ENCODE measurements at places on chromosomes 3 and 15.

DNA sequence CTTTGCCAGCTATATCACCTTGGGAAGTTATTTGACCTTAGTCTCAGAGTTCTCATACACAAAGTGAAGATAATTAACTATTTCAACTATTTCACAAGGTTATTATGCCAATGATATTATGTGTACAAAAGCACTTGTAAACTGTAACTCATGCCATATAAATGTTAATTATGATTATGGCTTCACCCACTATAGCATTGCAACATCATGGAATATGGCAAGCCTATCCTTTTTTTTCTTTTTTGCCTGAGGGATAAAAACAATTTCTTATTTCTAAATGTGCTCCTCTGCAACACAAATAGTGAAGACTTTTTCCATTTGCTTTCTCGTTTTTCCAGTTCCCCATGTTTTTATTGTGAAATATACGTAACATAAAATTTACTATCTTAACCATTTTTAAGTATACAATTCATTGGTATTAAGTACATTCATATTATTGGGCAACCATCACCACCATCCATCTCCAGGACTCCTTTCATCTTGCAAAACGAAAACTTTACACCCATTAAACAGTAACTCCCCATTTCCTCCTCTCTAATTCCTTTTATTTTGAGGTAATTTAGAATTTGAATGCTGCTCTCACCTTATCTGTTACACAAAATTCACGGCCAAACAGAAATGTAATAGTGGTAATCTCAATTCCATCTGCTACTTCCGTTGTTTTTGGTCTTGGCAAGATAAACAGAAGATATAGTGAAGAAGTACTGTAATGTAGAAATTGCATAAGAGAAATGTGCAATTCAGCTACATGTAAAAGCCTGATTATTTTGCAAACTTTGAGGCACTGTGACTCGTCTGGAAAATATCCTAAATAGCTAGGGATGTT lies 46.3 kb downstream of the NANOGP8 start:
- no peak for DNase-seq

DNA sequence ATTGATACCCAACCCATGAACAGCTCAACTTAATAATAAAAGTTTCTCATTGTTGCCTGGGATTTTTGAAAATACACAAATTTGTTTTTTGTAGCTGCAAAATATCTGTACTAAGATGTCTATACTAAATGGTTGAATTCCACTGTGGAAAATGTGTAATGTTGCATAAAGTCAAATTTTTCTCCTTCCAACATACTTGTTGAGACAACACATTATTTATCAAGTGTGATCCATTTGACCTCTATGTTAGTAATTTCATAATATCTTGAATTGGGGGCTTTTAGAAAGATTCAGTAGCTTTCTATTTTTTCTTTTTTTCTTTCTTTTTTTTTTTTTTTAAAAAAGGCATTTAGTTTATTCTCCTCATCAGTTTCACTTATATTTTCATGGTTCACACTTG lies 88.0 kb downstream of the KCNMB2 start:
- no peak for DNase-seq

- no peak for DNase-seq
These were observed 15.4 kb downstream of the HHLA2 start for GRCh38 chr3:108311797-108312196.

DNA sequence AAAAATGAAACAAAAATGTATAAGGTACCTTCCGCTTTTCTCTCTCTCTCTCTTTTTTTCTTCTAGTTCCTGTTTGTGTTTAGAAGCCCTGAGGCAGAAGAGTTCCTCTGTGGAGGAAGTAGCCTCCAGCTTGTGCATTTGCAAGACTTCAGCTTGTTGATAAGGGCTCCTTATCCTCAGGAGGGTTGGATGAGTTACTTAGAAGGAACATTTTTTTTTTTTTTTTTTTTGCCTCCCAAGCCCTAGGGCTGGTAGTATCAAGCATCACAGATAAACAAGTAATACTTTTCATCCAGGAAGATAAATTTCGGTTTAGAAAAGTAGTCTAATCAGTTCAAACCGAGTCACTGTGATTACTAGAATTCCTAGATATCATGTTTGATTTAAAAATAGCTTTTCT lies 91.0 kb upstream of the CBLB start:
- no peak for DNase-seq

DNA sequence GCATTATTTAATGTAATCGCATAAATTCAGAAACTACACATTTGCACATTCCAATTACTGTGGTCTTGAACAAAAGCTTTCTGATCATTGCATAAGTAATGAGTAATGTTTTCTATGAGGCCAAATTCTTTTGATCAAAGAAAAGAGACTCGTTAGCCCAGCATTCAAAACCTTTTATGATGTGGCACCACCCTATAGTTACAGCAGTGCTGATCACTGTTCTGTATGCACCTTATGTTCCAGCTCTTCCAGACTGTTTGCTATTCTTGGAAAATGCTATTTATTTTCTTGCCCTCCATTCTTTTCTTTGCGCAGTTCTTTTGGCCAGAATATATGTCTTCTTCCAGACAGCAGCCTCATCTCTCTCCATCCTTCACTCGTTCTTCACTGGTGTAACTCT lies 42.3 kb downstream of the MAP3K13 start:
- no peak for DNase-seq

DNA sequence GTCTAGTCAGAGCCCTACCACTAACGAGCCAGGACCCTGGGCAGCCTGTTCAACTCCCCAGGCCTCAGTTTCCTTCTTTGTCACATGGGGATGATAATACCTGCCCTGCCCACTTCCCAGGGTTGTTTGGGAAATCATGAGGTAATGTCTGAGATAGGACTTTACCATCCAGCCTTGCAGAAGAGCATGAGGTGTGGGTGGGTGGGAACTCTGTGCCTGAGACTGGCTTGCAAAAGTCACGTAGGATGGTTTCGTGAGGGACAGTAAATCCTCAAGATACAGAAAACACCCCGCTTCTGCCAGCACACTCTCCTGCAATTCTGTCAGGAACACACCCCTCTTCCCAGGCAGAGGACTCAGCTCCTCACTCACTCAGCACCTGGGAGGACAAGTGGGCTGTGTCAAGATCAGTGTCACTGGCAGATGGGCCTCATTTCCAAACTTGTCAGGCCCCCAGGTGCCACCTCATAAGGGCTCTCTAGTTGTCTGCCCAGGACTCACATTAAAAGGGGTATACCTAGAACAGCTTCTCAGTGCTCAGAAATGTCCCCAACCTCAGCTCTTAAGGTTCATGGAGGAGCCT lies 58.4 kb downstream of the DAPK2 start:
- no peak for DNase-seq

- DNase-seq, result no peak
These were observed at the start of gene GRM7 for GRCh38 chr3:6860954-6861624. Gene GRM7 (plus strand): TSS chr3:6861115.

DNA sequence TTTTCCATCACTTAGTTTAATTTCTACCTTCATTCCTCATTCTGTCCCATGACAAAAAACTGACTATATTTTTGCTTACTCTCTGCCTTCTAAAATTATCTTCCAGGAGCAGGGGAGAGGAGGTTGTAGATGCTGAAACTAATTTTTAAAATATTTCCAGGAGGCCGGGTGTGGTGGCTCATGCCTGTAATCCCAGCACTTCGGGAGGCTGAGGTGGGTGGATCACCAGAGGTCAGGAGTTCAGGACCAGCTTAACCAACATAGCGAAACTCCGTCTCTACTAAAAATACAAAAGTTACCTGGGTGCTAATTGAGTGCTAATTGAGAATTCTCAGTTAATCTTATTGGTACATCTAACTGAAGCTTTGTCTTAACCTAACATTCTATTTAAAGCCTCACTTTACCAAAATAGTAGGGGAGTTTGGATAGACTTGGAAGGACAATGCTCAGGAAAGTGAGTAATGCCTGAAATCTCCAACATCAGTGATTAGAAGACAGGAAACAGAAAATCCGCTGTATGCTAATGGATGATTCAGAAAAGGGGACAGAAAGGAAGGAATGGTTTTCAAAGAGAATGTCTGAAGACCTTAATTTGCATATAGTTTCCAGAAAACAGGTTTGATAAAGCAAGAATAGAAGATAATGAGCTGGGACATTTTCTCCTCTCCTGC lies 336.1 kb downstream of the GBE1 start:
- DNase-seq, result no peak

DNA sequence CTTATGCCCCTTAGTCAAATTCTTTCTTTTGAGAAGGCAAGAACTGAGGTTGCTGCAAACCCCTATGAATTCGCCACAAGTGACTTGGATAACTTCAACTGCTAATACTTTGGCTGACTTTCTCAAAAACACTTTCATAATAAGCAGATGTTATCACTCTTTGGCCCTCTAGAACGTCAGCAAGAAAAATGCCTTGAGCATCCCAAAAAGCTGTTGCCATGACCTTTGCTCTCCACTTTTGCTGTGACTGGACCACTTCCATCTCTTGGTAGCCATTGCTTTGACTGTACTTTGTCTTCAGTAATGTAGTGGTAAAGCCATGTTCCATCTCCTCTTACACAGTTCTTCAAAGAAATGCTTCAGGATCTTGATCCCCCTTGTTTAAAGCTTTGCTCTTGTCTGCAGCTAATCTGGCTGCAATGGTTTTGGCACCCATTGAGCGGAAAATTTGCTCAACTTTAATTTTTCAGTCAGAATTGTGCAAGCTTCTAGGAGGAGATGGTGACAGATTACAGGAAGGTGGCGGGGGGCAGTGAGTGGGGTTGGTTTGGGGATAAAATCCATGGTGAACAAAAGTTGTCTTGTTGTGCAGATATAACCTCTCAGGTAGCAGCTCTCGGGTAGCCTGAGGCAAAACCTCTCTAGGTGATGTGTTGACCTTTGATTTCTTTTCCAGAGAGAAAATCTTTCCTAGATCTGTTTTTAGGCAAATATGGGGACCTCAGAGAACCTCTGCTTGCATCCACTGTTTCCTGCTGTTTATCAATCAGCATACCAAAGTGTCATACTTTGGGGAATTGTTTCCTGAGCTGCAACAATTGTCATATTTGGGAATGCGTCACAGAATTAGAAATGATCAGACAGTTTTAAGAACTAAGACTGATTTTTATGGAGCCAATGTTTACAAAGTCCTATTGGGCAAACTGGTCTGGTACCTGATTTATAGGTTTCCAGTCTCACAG lies 83.6 kb downstream of the CCR1 start:
- no peak for DNase-seq

DNA sequence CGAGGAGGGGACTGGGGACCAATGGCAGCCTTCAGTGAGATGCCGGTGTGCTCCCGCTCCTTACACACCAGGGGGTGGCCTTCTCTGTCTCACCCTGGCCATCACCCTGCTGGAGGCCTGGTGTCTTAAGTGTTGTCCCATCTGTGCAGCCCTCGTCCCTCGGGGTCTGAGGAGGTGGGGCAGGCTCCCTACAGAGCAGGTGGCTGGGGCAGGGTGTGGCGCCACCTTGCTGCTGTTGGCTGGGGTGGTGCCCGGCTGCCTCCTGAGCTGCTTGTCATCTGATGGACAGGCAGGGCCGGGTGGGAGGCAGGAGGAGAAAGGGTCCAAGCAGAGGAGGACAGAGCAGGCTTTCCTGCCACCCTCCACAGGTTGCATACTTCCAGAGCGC lies 25.9 kb downstream of the PTPN23 start:
- no peak for DNase-seq

- DNase-seq, result no peak
These were observed 53.9 kb upstream of the DAZL start for GRCh38 chr3:16658925-16659793.

- no peak for DNase-seq
These were observed 26.5 kb upstream of the AADACL2 start for GRCh38 chr3:151707216-151707615.

GRCh38 chr3:110344897-110345767 lies 726.5 kb upstream of the NECTIN3 start:
- DNase-seq, result no peak

- peak; percentile 76 for DNase-seq
These were observed 91.3 kb downstream of the SHQ1 start for GRCh38 chr3:72756900-72757299.

DNA sequence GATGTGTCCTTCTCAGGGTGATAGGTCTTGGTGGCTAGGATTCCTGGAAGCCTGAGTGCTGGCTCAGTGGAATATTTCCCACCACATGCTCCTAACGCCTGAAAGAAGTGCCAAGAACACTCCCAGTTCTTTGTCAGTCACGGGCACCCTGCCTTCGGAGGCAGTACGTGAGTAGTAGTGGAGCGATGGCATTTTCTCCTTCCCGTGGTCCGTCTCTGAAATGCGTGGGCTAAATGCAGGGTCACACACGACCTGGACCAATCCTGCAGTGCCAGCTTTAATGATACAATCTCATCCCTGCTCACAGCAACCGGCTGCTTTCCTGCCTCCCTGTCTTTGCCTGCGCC lies 14.5 kb downstream of the H1-8 start:
- no peak for DNase-seq

DNA sequence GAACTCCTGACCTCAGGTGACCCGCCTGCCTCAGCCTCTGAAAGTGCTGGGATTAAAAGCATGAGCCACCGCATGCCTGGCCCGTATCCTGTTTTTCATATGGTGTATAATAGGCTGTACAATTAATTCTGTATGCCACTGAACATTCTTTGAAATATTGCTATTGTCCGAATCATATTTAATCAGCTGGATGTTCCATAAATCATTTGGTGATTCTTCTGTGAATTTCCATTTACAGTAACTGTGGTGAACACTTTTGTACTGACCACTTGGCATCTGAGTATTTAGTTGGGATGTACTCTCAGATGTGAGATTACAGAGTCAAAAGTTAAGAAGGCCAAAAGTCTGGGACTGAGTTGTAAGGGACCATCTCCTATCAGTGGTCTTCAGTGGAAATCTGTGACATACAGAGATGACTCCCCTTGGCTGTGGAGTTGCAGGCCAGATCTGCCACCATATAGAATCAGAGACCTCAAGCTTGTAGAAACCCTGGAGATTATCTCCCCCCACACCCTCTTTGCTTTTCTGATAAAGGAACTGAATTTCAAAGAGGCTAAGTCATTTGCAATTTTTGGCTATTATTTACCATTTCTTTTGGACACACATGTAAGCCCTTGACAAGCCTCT lies 25.7 kb upstream of the DYNC1LI1 start:
- DNase-seq, result no peak

GRCh38 chr3:65899226-65899625 lies 139.5 kb downstream of the MAGI1 start:
- no peak for DNase-seq

Measured in GM12864 (cell line).